ENCODE measurements at places on chromosomes 12 and 14.

GRCh38 chr12:104243551-104243950 lies 28.0 kb downstream of the TXNRD1 start:
- DNase-seq, result no peak

GRCh38 chr14:34498684-34499412 lies 36.8 kb upstream of the SPTSSA start:
- no peak for DNase-seq

DNA sequence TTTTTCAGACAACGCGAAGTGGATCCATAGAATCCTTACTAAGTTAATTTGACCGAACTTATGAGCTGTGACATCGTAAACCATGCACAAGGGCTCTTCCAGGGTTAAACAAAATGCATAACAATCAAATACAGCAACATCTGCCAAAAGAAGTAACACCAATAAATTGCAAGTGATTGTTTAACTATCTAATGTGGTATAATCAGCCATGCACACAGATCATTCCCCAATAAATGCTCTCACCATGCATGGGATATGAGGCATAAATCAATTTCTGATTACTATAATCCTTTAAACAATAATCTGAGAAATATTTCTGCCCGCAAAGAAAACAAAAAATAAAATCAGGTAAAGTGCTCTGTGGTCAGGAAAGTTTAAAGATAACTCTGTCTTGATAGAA lies 7.7 kb upstream of the PLEKHG7 start:
- DNase-seq, result no peak

DNA sequence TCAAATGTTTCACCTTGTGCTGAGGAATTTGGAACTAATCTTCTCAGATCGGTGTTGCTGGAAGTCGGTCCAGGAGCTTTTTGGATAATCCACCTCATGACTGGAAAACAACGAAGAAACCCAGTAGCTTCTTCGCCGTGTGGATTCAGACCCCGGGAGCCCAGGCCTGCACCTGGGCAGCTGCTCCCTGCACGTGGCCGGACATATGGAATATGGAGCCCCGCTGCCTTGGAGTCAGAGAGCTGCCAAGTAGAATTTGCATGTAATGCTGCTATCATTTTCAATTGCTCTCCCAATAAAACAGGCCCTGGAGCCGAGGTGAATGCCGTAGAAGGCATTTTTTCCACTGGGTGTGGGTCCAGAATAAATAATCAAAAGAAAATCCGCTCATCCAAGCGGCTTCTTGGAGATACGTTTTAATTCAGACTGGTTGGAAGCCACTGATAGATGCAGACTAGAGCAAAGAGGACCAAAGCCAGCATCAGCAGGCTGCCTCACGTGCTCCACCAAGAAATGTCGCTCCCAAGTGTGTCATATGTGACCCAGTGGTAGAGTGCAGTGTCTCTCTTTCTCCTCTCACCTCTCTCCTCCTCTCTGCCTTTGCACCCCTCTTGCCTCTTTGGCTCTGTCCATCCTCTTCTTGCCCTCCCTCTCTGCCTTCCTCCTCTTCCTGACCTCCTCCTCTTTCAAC lies 115.3 kb downstream of the ZNF664 start:
- DNase-seq, result no peak

GRCh38 chr12:59972905-59973304 lies 377.1 kb downstream of the SLC16A7 start:
- DNase-seq, result no peak

DNA sequence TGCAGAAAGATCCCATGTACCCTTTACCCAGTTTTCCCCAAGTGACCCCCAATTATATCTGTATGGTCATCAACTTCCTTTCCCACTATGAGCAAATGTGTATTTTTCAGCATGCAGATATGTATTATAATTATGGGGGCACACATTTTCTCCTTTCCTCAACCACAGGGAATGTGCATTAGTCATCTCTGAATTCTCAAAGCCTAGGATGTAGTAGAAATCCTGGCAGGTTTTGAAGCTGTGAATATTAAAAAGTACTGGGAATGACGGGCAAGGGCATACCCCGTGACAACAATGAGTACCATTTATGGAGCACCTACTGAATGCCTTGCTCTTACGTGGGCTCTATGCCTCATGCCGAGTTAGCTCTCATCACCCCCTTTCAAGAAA lies 71.5 kb downstream of the VWF start:
- DNase-seq, result no peak

Data from central memory CD4-positive, alpha-beta T cell (primary cell).